Tibial nerve (tissue), 4 donors: ENCODE measurements at places on chromosomes 2 and 18.
A peak's percentile ranks its signal among the peaks of the same experiment; 100 is the strongest.

DNA sequence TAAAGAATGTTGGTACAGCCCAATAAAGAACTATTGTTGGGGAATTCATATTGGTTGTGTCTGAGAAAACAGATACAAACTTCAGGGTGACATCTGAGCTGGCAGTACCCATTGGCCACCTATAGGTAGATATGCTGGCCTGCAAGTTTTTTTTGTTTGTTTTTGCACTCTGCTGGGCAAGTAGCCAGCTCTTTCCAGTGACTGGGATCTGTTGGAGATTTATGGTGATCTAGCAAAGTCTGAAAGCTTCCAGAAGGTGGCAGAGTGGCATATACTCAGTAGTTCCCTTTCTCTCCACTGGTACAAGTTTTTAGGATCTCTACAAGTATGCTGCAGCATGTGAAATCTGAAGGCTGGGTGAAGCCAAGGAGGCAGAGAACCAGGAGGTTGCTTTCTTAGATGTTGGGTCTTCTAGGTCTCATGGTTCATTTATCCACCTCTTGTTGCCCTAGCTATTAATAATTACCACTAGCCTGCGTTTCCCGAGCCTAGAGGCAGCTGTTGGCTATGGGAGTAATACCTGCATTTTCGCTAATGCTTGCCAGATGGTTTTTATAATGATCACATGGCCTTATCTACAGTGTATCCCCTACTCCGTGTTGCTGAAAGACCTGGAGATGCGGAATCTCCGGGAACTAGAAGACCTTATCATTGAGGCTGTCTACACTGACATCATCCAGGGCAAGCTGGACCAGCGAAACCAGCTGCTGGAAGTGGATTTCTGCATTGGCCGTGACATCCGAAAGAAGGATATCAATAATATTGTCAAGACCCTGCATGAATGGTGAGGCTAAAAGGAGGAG lies 9.5 kb downstream of the COPS7B start:
- peaks cover 4% of the 10 kb centered on the region for H3K4me1 ChIP-seq
- no peak overlapping the region for H3K4me3 ChIP-seq

DNA sequence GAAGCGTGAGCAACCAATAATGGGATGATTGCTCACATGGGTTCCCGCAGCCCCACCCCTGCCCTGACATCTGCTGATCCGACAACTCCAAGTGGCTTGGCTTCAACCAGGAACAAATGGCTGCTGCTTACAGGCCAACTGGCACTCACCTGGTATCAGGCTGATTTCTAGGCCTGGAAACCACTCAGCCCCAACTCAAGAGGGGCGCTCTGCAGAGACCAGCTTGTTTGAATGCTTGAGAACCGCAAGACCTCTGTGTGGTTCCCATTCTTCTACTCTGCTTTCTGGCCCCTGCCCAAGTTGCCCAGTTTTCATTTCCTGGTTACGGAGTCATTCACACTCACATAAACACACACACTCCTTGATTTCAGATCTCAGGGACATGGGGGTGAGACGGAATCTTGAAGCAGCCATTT lies 52.0 kb downstream of the TNP1 start:
- no peaks in the 10 kb centered on the region for H3K27me3 ChIP-seq
- no peak overlapping the region for H3K4me3 ChIP-seq
- H3K4me1 ChIP-seq = peaks cover 33% of the 10 kb centered on the region
- H3K27ac ChIP-seq = no peak overlapping the region

GRCh38 chr2:20191714-20192569 lies 33.0 kb downstream of the SDC1 start:
- H3K36me3 ChIP-seq = no peaks in the 10 kb centered on the region
- no peak overlapping the region for H3K4me3 ChIP-seq
- no peak for DNase-seq
- no peaks in the 10 kb centered on the region for H3K4me1 ChIP-seq
- no peak overlapping the region for H3K27ac ChIP-seq
- no peaks in the 10 kb centered on the region for H3K27me3 ChIP-seq

DNA sequence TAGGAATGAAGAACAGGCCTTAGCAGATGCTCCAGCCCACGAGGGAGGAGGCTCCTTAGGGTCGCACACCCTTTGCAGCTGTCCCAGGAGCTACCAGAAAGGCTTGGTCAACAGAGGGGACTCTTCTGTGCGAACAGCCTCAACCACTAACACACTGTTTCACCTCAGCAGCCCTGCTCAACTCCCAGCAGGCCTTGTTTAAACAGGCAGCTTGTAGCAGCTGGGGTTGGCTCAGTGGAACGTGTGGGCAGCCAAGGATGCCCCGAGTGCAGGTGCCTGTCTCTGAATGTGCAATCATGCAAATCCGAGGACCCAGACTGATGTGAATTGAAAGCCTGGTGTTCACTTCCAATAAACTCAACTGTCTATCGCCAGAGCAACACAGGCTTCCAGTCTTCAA lies 88.7 kb upstream of the CXCR4 start:
- no peaks in the 10 kb centered on the region for H3K36me3 ChIP-seq
- no peaks in the 10 kb centered on the region for H3K4me1 ChIP-seq
- no peak overlapping the region for H3K4me3 ChIP-seq
- no peak overlapping the region for H3K27ac ChIP-seq

DNA sequence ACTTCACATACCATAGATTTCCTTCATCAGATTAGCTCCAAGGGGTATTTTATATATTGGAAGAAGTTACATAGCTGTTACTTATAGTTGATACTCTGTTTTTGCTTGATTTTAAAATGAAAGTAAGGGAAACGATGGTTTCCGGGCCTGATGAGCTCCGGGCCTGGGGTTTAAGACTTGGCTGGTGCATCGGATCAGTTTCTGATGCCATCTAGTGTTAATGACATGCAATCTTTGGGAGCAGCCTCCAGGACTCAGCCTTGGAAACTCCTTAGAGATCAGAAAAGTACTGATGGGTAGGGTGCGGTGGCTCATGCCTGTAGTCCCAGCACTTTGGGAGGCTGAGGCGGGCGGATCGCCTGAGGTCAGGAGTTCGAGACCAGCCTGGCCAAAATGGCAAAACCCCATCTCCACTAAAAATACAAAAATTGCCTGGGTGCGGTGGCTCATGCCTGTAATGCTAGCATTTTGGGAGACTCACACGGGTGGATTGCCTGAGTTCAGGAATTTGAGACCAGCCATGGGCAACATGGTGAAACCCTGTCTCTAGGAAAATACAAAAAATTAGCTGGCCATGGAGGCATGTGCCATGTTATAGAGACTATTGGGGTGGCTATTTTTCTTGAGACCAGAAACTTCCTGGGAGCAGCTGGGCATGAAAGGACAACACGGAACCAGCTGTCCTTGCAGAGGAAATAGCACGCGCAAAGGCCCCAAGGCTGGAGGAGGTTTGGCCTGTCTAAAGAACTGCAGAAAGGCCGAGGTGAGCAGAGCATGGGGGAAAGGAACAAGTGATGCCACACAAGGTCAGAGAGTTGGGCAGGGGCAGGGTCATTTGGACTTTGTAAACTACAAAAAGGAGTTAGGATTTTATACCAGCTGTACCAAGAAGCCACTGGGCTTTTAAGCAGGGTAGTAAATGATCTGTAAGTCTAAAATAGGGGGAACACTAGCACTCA lies 46.9 kb upstream of the CNOT11 start:
- H3K4me1 ChIP-seq = peaks cover 7% of the 10 kb centered on the region
- no peak overlapping the region for H3K27ac ChIP-seq
- no peaks in the 10 kb centered on the region for H3K36me3 ChIP-seq
- no peaks in the 10 kb centered on the region for H3K27me3 ChIP-seq
- peak; percentile 49 for DNase-seq
- no peak overlapping the region for H3K4me3 ChIP-seq

DNA sequence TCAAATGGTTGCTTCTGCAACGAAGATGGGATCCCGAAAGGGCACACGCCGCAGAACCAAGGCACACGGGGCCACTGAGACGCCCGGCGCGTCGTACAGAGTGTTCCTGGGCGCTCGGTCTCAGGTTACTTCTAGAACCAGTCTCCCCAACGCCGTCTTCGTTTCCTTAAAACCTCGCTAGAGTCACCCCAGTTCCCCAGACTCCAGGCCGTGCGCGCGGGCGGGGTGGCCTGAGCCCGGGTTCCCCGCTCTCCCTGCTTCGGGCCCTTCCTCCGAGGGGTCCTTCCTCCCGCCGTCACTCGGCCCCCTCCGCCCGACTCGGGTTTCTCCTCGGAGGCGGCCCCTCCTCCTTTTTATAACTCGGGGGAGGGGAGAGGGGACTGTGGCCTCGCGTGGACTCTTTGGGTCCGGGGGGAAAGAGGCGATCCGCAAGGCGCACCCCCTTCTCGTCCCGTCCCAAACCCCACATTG lies 774 bp upstream of the FZD7 start:
- H3K36me3 ChIP-seq = no peaks in the 10 kb centered on the region
- H3K27me3 ChIP-seq = no peaks in the 10 kb centered on the region
- peak; percentile 47 for DNase-seq
- H3K4me1 ChIP-seq = no peaks in the 10 kb centered on the region

DNA sequence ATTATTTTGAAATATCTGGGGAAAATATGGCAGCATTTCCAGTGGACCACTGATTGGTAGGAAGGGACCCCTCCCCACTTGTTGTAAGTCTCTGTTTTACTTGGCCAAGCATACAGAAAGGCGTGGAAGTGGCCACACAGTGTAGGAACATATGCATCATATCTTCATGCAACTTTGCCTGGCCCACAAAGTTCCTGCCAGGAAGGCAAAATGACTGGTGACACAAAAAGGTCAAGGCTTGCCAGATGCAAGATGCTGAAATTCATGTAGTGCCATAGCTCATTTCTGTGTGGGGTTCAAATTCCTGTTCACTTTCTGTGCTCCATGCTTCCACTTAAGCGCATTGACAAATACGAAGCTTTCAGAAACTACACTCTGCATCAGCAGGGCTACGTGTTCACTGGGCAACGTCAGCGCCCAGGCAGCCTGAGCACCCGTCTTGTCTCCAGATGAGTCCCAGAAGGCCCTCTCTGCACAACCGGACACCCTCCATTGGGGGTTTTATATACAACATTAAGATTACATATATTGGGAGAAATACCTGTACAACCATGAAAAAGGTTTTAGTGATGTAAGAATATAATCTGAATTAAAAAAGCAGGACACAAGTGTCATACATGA lies 3.6 kb downstream of the DYNC2LI1 start:
- H3K4me1 ChIP-seq = peaks cover 6% of the 10 kb centered on the region
- no peak overlapping the region for H3K27ac ChIP-seq
- no peaks in the 10 kb centered on the region for H3K36me3 ChIP-seq
- no peak overlapping the region for H3K4me3 ChIP-seq

GRCh38 chr2:124536591-124536990 lies 511.5 kb downstream of the CNTNAP5 start:
- no peaks in the 10 kb centered on the region for H3K4me1 ChIP-seq
- no peaks in the 10 kb centered on the region for H3K27me3 ChIP-seq
- no peak overlapping the region for H3K4me3 ChIP-seq
- no peak overlapping the region for H3K27ac ChIP-seq

GRCh38 chr2:79159030-79159429 lies 523 bp downstream of the REG3A start:
- H3K4me3 ChIP-seq = no peak overlapping the region
- H3K27me3 ChIP-seq = no peaks in the 10 kb centered on the region
- no peaks in the 10 kb centered on the region for H3K36me3 ChIP-seq
- no peak overlapping the region for H3K27ac ChIP-seq
- DNase-seq = no peak
- H3K4me1 ChIP-seq = no peaks in the 10 kb centered on the region

DNA sequence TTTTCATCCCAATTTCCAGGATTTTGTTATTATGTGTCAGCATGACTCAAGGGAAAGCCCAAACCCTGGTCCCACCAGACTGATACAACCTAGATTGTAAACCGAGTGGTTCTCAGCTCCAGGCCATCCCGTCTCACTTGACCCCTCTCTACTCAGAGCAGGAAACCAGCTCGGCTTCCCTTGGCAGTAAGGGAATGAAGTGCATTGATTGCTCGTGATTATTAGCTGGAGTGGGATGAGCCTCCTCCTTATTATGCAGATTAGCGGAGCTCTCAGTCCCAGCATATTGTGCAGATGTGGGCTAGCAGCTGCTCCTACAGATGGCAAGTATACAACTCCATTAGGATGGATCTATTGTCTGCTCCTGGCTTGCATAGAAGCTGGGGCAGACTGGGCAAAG lies 167.6 kb downstream of the LNPK start:
- H3K4me3 ChIP-seq = no peak overlapping the region
- DNase-seq = no peak
- no peaks in the 10 kb centered on the region for H3K36me3 ChIP-seq
- no peaks in the 10 kb centered on the region for H3K27me3 ChIP-seq
- H3K27ac ChIP-seq = no peak overlapping the region

- H3K4me3 ChIP-seq = no peak overlapping the region
- no peaks in the 10 kb centered on the region for H3K4me1 ChIP-seq
- no peak overlapping the region for H3K27ac ChIP-seq
- peaks cover 2% of the 10 kb centered on the region for H3K27me3 ChIP-seq
- DNase-seq = no peak
Measured at GRCh38 chr2:198488964-198489363, 684.6 kb downstream of the PLCL1 start.

GRCh38 chr2:71299507-71299906 lies 32.1 kb upstream of the ZNF638 start:
- H3K4me1 ChIP-seq = no peaks in the 10 kb centered on the region
- no peaks in the 10 kb centered on the region for H3K36me3 ChIP-seq
- H3K4me3 ChIP-seq = no peak overlapping the region
- peak; percentile 12 for DNase-seq
- no peaks in the 10 kb centered on the region for H3K27me3 ChIP-seq

- H3K4me3 ChIP-seq = no peak overlapping the region
- H3K27ac ChIP-seq = no peak overlapping the region
- H3K27me3 ChIP-seq = no peaks in the 10 kb centered on the region
Measured at GRCh38 chr2:28649481-28650265, 102.0 kb upstream of the PPP1CB start.

- H3K27ac ChIP-seq = no peak overlapping the region
- no peak for DNase-seq
- no peaks in the 10 kb centered on the region for H3K4me1 ChIP-seq
- no peaks in the 10 kb centered on the region for H3K36me3 ChIP-seq
Measured at GRCh38 chr2:241788572-241788971, 11.9 kb downstream of the GAL3ST2 start.

- H3K4me1 ChIP-seq = no peaks in the 10 kb centered on the region
- no peak for DNase-seq
- H3K4me3 ChIP-seq = no peak overlapping the region
- H3K27ac ChIP-seq = no peak overlapping the region
- H3K36me3 ChIP-seq = no peaks in the 10 kb centered on the region
Measured at GRCh38 chr2:166665991-166666940, 172.2 kb upstream of the SCN7A start.

- no peaks in the 10 kb centered on the region for H3K36me3 ChIP-seq
- no peak overlapping the region for H3K27ac ChIP-seq
- no peaks in the 10 kb centered on the region for H3K27me3 ChIP-seq
- no peaks in the 10 kb centered on the region for H3K4me1 ChIP-seq
- H3K4me3 ChIP-seq = no peak overlapping the region
- DNase-seq = no peak
Measured at GRCh38 chr2:142621287-142621686, 256.2 kb upstream of the KYNU start.
